ENCODE measurements at places on chromosomes 3 and 15.

DNA sequence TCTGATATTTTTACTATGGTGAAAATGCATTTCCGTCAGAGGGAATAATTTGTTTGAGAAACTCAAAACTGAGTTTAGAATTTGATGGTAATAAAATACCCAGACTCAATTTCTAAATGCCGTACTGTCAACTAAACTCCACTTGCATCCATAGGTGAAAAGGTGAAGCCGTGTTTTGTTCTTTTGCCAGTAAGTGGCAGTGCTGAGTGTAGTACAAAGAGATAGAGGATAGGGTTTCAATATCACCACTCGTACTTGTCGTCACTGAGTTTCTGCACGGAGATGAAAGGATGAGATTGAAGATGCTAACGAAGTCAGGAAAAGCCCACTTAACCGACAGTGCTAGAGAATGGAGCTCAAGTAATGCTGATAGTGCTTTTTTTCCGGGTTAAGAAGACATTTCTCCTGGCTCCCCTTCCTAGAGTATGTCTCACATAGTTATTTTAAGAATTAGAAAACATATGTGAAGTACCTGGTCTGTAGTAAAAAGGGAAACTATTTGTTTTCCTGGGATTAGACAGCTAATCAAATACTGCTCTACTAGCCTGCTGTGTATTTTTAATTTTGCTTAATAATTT is 345.1 kb downstream of the IL5RA start:
- no peak for DNase-seq

- DNase-seq, result no peak
Measured at GRCh38 chr3:26964836-26965235, 342.3 kb downstream of the LRRC3B start.

- no peak for DNase-seq
Measured at GRCh38 chr15:87604857-87605446, 651.6 kb downstream of the NTRK3 start.

GRCh38 chr15:53535886-53536285 is 223.6 kb downstream of the WDR72 start:
- DNase-seq, result no peak

- no peak for DNase-seq
Measured at GRCh38 chr3:17623464-17623863, 119.0 kb downstream of the TBC1D5 start.

DNA sequence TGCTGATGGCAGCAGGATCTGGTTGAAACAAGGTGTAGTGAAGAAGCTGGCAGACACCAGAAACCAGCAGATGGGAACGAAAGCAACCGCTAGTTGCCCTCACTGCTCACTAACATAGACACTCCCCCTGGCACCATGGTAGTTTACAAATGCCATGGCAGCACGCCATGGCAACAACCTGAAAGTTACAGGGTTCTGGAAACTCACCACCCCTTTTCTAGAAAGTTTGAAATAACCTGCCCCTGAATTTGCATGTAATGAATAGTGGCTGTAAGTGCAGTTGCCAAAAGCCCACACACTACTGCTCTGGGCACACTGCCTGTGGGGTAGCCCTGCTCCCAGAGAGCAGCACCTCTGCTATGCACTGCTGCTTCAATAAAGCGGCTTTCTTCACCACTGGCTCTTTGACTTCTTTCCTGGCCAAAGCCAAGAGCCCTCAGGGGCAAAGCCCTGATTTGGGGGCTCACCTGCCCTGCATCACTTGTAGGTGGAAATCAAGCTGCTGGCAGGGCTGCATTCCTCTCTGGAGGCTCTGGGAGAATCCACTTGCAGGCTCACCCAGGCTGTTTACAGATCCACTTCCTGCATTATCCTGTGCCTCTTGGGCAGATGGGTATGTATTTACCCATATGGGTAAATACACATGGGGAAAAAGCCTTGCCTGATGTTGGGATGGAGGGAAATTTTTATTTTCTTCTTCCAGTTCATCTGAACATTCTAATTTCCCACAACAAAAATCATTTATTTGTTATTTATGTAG is 2.0 kb upstream of the GP9 start:
- no peak for DNase-seq

DNA sequence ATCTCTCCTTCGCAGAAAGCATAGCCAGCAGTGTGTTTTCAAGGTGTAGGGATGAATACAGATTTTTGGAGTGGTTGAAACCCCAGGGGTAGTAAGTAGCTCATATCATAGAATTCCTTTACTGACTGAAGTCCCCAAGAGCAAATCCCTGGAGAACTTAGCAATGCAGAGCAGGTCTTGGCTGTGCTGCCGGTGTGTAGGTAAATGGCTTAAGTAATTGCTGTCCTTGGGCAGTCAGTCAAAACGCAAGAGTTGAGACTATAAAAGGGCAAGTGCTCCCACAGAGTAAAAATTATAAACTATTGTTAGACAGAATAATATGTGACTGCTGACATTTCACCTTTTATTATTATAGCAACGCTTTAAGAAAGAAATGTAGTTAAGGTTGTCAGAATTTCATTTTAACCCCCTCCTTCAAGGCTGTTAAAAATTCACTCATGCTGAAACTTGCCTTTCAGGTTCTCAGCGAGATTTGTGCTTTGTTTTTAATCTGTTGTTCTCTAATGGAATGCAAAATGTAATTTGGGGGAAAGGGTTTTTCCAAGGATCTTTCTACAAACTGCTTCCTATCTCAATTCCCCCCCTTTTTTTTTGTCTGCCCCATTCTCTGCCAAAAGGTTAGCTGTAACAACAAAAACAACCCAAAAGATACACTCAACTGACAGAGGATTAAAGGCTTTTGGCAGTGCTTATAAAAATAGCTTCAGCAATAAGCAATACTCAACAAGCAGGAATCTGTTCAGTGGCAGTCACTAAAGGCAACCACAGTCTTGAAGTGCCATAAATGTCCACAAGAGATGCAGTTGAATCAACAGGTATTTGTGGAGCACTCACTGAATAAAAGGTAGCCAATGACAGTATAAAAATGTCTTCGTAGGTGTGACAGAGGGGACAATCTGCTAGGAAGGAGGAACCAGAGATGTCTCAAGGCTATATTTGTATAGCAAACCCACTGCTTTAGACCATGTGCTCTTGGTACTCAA is 105.3 kb downstream of the THRB start:
- no peak for DNase-seq

DNA sequence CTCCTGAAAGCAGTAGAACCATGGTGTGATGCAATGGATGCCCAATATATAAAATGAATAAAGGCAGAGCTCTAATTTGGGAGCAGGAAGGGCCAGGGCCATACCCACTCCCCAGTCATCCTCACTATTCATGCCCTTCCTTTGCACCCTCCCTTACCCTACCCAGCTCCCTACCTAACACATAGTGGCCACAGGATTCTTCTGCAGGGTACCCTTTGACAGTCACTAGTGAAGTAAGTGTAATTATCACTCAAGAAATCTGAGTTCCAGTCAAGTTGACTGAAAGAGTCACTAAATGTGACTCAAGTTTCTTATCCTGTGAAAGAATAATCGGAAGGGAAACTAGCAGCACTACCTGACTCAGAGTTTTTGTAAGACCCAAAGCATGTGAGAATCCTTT is 69.2 kb downstream of the RASA2 start:
- no peak for DNase-seq
